Effector CD4-positive, alpha-beta T cell (primary cell): ENCODE measurements at places on chromosomes 12 and 14.
A peak's percentile ranks its signal among the peaks of the same experiment; 100 is the strongest.

GRCh38 chr12:85423947-85424346, 143.9 kb downstream of the ALX1 start:
- no peak for DNase-seq

DNA sequence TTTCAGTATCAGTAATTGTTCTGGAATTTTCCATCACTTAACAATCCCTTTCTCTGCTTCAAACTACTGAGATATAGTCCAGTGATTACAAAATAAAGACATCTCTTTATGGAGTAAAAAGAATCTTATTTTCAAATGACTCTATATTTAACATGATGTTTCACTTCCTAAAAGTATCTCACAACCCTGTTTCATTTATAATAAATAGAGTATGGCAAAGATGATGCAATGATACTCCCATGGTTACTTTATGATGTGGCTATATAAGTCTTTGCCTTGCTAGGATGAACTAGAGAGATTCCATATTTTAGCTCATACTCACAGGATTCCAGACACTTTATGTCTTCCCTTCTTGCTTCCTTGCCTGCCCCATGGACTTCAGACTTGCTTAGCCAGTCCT, 953.5 kb upstream of the MDGA2 start:
- no peak for DNase-seq

- no peak for DNase-seq
Measured at GRCh38 chr12:24127919-24128721, 178.7 kb upstream of the SOX5 start.

DNA sequence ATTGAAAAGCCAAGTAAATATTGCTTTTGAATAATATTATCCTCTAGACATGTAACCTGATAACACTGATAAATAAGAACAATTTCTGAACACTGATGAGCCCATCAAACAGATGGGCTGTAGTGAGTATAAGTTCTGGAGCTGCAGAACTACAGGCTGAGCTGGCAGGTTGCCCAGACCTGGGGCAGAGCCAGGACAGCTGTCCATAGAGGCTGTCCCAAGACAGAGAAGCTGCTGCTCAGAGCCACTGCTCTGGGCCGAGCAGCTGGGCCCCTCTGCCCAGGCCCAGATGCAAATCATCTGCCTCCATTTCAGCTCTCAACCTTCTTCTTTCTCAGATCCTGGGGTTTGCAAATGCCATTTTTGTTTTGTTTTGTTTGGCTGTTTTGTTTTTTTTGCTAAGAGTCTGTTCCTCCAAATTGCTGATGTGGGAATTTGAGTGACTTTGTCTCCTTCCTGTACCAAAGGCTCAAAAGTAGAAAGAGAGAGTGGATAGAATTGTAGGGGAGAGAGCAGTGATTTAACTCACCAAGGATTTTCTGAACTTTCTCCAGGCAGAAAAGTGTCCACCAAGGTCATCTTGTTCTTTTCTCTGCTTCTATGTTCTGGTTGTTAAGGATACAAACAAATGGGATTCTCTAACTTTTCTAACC, 4.0 kb upstream of the TESPA1 start:
- no peak for DNase-seq

GRCh38 chr12:21984375-21984774, 43.1 kb upstream of the ABCC9 start:
- no peak for DNase-seq

- no peak for DNase-seq
Measured at GRCh38 chr12:3117144-3117581, 40.0 kb downstream of the TSPAN9 start.

- no peak for DNase-seq
Measured at GRCh38 chr12:114253976-114254778, 151.8 kb downstream of the TBX5 start.

DNA sequence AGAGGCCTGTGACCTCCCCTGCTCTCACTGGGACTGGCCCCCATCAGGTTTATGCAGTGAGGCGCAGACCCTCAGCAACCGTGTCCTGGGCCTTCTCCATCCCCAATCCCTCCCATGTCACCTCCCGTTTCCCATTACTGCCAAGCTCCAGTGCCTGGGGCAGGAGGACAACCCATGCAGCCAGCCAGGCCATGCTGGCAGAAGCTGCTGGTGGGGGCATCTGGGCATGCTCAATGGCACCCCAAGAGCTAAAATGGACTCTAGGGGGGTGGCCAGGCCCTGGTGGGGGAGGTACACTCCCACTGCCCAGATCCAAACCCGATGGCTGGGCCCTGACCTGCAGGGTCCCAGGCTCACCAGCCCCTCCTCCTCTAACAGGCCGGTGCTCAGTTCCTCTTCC, 20.5 kb upstream of the GPR132 start:
- DNase-seq: no peak

DNA sequence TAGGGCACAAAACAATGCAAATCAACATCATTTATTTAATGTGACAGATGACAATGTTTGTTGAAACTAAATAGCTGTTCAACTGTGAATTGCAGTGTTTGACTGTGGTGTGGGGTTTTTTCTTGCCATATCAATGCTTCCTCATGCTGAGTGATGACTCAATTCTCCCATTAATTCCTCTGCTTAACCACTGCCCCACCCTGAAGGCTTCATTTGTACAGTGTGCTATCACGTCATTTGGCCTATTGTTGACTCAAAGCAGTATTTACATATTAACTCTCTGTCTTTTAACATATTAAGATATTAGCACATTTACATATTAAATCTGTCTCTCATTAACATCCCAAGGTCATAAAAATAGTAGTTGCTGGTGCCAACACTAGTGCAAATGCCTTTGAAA, 164.8 kb upstream of the NRXN3 start:
- no peak for DNase-seq

GRCh38 chr12:1533602-1534304, 60.6 kb downstream of the FBXL14 start:
- DNase-seq: no peak

DNA sequence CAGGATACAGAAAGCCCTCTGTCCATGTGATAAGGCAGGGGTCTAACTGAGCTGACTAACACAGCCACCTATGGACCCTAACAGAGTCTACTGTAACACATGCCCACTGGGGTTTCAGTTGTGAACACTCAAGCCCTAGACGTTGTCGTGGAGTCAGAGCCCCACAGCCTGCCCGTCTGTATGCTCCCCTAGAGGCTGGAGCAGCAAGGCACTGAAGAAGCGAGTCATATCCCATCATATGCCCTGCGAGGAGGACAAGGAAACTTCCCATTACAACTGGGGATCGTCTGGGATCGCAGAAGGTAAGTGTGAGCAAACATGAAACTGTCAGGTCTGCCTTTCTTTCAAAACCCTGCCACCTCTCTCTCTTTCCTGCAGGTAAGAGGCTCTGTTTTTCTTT, 138.1 kb downstream of the GPR65 start:
- no peak for DNase-seq

DNA sequence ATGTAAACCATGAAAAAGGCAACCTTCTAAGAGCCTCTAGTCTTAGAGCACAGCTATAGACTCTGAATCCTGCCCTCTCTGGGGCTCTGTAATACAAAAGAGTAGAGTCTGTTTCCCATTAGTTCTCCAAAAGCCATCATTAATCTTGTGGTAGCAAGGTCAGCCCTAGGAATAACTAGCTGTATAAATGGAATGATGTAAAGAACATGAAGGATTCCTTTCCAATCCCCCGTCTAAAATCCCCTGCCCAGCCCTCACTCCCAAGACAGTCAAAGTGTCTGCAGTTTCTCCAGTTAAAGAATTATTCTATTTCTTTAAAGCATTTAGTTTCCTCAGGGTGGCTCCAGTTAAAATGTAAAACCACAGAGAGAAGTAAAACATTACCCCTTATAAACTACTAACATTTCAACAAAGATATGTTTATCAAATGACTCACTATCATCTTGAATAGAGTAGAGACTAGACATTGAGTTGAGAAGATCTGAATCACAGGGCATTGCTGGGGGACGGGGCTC, 104.2 kb downstream of the ST8SIA1 start:
- no peak for DNase-seq

- DNase-seq: no peak
Measured at GRCh38 chr12:20628226-20628787, 66.8 kb upstream of the SLCO1C1 start.

GRCh38 chr14:104721505-104722431, 2.3 kb upstream of the ADSS1 start:
- DNase-seq: no peak

- DNase-seq: no peak
Measured at GRCh38 chr14:105495990-105496830, 5.2 kb downstream of the TEDC1 start.

GRCh38 chr14:32925439-32925838, 13.2 kb upstream of the NPAS3 start:
- DNase-seq: no peak

- DNase-seq: no peak
Measured at GRCh38 chr14:80489513-80489912, 278.2 kb upstream of the DIO2 start.

DNA sequence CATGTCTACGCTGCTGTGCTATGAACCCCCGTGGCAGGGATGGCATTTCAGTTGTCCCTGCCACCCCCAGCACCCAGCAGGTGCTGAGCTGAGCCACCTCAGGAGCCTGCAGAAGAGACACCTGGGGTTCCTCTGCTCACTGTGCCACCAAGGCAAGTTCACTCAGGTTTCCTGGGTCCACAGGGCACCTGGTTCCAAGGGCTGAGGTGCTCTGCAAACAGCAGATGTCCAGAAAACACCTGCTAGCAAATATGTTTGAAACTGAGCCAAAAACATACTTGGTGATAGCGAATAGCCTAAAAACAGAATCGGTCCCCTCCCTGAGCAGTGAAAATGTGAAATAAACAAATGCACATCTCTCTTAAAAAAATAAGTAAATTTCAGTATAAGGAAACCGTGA, 35.6 kb upstream of the GPR68 start:
- DNase-seq: no peak

DNA sequence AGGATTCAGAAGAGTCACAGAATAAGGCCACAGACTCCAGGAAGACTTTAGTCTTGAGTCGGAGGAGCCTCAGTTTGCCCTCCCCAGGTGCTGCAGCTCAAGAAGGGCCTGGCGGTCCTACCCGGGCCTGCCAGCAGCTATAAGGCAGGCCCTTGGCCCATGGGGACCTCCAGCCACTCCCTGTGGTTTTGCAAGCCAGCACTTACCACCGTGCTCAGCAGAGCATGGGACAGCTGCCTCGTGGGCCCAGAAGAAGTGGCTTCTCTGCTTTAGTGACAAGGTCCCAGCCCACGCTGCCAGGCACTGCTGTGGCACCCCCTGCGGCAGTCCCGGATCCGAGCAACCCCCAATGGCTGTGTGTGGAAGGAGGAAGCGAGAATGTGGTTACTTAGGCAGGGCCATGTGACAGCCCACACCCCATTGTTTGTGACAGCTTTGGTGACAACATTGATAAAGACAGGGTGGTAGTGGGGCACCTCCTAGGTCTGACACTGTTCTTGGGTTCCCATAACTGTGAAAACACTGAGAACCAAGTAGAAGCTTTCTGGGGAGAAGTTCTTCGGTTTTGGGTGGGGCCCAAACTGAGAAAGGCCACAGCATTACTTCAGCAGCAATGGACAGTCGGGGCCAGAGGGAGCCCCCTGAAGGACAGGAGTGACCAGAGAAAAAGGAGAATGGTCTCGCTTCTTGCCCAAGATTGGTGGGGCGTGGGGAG, at the start of gene SELPLG:
Gene SELPLG, minus strand, starts transcription at position 361 of the 715 bp plus-strand sequence. CDS start 9,587 bp downstream, outside the sequence.
- DNase-seq: peak; percentile 82

GRCh38 chr14:72084935-72085334, 152.7 kb downstream of the RGS6 start:
- no peak for DNase-seq

- no peak for DNase-seq
Measured at GRCh38 chr12:98644433-98644711, 216 bp downstream of the IKBIP start.

GRCh38 chr12:82242729-82243128, 115.5 kb downstream of the CCDC59 start:
- no peak for DNase-seq

DNA sequence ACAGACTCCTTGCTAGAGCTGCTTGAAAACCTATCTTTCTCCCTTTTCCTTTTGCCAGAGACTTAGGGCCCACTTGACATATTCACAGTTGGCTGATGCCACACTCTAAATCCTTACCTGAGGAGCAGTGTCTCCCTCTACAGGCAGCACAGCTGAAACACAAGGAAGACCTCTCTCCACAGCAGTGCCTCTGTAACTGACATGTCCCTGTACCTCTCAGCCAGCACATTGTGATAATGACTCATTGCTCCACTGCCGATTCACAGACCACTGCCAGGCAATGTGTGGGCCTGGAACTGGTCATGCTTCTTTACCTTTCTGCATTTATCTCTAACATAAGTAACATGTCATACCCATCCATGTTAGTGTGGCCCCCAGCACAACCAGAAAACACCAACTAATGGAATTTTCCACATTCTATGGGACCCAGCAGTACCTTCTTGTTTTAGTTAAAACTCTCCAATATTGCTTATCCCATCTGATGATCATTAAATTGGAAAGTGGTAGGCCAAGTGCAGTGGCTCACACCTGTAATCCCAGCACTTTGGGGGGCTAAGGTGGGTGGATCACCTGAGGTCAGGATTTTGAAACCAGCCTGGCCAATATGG, 56.5 kb downstream of the GTF2A1 start:
- DNase-seq: peak; percentile 4

DNA sequence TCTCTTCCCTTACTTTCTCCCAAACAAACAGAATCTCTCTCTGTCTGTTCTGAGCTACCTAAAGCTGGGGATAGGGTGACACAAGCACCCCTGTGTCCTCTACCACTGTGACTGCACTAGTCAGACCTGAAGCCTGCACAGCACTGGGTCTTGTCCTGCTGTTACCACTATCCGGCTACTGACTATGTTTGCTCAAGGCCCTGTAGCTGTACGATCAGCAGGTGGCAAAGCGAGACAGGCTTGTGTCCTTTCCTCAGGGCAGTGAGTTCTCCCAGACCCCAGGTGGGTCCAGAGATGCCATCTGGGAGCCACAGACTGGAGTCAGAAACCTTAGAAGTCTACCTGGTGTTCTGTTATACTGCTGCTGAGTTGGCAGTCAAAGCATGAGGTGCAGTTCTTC, 116.4 kb downstream of the NUBPL start:
- no peak for DNase-seq

GRCh38 chr14:68667313-68667791, 125.5 kb downstream of the ZFP36L1 start:
- no peak for DNase-seq

DNA sequence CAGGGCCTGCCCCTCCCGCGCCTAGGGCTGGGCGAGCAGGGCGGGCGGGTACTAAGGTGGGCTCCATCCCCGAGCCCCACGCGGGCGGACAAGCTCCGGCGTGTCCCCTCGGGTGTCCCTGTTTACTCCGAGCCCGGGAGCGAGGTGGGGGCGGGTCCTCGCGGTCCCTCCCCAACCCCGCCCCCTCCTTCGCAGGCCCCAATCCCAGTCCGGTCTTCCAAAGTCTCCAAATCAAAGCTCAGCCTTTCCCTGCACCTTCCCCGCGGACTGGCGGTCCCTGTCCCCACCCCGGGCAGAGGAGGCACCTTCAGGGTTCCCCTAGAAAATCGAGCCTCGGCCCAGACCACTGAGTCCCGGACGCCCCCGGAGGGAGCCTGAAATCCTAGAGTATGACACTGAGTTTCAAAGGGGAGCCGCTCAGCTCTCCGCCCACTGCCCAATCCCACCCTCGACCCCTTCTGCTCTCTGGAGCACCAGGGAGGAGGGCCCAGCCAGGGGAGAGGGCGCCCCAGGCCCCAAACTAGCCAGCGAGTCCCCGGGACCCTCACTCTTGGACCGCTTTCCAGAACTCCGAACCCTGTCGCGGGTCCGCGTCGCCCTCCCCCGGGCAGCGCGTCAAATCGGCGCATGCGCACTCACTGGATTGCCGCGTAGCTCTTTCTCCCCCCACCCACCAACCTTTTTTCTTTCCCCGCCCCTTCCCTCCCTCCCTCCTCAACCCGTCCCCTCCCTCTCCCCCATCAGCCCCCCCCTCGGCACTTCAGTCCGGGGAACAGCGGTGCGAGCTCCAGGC, at the start of gene LRP1:
Gene LRP1, plus strand, starts transcription at position 758 of the 793 bp plus-strand sequence. CDS start 482 bp downstream, outside the sequence.
- peak; percentile 78 for DNase-seq

GRCh38 chr12:53660041-53660440, 15.8 kb downstream of the ATP5MC2 start:
- DNase-seq: no peak
